AG08396 (cell line): ENCODE measurements at places on chromosomes 16 and 17.
A peak's percentile ranks its signal among the peaks of the same experiment; 100 is the strongest.

DNA sequence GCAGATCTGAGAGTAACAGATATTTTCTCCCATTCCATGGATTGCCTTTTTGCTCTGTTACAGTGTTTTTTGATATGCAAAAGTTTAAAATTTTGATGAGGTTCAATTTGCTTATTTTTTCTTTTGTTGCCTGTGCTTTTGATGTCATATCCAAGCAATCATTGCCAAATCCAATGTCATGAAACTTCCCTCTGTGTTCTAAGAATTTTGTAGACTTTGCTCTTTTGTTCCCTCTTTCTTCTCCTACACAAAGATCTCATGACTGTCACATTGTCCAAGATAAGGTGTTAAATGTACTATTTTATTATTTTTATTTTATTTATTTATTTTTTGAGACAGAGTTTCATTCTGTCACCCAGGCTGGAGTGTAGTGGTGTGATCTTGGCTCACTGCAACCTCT, 18.9 kb upstream of the KCNH6 start:
- no peak for DNase-seq

DNA sequence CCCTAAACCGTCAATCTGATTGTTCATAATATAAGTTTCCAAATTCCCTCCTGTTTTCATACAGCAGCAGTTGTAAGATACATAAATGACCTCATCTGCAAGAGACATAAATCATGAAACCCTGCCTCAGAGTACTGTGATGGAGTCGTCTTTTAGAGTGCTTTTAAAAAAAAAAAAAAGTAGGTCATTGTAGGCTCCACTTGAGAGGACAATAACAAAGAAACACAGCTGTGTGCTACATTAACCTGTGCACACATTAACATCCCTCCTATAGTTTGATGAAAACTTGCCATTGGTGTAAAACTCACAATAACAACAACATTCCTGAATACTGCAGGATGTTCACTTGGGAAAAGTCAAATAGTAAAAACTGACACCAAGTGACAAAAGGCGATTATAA, 56.5 kb downstream of the XPO6 start:
- no peak for DNase-seq

- DNase-seq, result no peak
Measured at GRCh38 chr16:85879975-85880831, 18.8 kb upstream of the IRF8 start.

- peak; percentile 81 for DNase-seq
Measured at GRCh38 chr17:1275962-1276736, 3.3 kb upstream of the TRARG1 start.

GRCh38 chr17:37607637-37608331, 1.4 kb downstream of the SYNRG start:
- DNase-seq, result no peak

DNA sequence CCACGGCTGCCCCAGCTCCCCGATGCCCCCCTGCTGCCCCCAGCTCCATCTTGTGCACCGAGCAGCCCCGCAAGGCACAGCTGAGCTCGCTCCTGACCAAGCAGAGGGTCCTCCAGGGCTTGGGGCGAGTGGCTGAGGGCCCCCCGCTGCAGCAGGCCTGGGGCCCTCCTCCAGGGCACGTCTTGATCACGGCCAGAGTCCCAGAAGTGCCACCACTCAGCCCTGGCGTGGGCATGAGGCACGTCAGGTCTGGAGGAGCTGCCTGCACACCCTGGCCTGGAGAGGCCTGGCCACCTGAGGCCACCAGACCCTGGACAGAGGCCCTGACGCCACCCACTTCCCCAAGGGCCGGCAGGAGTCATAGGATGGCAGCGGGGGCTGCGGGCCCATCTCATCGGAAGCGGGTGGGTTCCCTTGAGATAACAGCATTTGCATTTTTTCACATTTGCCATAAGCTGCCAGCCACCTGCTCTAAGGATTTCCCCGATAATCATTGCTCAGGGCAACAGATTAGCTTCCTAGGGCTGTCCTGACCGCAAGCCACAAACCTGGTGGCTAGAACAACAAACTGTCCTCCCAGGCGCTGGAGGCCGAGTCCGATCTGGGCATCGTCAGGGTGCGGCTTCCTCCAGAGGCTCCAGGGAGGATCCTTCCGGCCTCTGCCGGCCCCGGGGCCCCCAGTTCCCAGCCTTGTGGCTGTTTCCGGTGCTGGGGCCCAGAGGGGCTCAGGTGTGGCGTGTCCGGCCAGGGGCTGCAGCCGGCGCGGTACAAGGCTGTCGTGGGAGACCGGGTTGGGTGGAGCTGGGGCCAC, 23.9 kb upstream of the C1QTNF8 start:
- no peak for DNase-seq

DNA sequence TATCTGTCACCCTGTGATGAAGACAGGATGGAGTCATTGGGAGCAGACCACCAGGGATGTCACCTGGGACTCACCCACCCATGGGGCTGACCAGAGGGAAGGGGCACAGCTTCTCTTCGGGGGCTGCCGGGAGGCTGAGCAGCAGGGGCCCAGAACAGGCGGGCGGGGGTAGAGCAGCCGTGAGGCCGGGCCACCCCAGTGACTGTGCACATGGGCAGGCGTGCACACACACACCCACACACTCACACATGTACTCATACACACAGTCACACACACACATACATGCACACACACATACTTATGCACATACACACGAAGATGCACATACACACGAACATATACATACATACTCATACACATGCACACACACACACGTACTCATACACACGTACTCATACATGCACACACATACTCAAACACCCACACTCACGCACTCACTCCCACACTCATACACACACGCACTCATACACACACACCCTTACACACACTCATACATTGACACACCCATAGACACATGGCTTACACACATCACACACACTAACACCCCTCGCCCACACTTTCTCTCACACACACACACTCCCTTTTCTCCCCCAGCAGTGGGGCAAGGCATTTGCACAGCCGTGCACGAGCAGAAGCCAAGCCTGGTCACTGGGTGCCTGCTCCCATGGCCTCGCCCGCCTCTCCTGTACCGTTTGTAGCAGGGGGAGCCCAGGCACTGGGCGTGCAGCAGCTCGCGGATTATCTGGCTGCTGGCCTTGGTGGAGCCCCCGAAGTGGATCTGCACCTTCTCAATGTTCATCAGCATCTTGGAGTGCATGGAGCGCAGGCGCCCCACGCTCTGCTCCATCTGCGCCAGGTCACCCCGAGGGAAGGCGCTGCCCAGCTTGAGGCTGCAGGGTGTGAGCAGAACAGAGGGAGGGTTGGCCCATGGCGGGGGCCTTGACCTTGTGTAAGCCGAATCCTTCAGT, 12.4 kb downstream of the UBALD2 start:
- no peak for DNase-seq

DNA sequence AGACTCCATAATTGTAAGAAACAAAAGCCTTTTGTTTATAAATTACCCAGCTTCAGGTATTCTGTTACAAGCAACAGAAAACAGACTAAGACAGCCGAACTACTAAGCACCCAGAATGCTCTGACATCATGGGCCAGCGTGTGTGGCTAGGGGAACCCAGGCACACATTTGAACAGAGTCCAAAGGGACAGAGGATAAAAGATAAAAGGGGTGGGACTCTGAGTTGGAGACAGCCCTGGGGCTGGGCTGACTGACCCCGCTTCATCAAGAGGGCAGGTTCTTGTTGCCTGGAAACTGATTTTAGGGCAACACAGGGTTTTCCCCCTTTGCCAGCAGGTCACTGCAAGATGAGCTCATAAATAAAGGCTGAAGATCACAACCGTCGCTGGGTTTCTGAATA, 30.5 kb upstream of the ZNF287 start:
- DNase-seq, result no peak

GRCh38 chr16:78689536-78689935, 590.1 kb downstream of the WWOX start:
- DNase-seq, result no peak

- peak; percentile 20 for DNase-seq
Measured at GRCh38 chr16:23026784-23027362, 122.4 kb downstream of the USP31 start.

DNA sequence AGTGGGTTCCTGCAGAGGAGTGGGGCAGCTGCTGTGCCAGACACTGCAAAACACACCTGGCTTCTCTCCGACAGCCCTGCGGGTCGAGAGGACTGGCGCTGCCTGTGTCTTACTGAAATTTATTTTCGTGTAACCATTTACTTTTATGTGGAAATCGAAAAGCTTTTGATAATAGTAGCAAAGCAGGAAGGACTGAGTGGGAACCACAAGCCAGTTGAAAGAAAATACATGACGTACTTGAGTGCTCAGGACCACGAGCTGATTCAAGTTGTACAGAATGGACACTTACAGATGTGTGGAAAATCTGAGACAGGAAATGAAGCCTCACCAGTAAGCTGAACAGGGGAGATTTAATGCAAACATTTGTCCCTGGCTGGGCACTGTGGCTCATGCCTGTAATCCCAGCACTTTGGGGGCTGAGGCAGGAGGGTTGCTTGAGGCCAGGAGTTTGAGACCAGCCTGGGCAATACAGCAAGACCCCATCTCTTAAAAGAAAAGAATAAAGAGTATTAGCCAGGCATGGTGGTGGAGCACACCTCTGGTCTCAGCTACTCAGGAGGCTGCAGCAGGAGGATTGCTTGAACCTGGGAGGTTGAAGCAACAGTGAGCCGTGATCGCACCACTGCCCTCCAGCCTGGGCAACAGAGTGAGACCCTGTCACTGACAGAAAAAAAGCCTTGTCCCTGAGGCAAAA, 11.3 kb upstream of the RPL13 start:
- DNase-seq, result no peak
